RWPE1 (cell line): ENCODE measurements at places on chromosomes 12 and 14.

DNA sequence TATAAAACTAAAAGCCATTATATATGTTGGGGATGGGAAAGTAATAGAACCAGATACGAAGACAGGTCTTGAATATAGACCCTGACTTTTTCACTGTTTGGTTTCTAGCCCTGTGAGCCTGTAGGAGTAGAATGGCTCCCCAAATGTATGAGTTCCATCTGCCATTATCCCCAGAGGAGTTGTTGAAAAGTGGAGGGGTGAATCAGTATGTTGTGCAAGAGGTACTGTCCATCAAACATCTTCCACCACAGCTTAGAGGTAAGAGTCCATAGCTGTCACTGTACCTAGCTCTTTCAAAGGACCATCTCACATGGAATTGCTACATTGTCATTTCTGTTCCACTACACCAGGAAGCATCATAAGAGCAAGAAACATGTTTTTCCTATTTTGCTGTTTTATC, 1.1 kb downstream of the NCAPD2 start:
- peak; percentile 26 for DNase-seq

DNA sequence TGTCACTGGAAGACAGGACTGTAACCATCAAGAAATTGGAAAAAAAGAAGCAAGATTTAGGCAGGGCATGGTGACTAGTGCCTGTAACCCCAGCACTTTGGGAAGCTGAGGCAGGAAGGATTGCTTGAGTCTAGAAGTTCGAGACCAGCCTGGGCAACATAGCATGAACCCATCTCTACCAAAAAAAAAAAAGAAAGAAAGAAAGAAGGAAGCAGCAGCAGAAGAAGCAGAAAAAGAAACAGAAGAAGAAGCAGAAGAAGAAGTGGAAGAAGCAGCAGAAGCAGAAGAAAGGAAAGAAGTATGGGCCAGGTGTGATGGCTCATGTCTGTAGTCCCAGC, 30.5 kb upstream of the LGALS3 start:
- no peak for DNase-seq

DNA sequence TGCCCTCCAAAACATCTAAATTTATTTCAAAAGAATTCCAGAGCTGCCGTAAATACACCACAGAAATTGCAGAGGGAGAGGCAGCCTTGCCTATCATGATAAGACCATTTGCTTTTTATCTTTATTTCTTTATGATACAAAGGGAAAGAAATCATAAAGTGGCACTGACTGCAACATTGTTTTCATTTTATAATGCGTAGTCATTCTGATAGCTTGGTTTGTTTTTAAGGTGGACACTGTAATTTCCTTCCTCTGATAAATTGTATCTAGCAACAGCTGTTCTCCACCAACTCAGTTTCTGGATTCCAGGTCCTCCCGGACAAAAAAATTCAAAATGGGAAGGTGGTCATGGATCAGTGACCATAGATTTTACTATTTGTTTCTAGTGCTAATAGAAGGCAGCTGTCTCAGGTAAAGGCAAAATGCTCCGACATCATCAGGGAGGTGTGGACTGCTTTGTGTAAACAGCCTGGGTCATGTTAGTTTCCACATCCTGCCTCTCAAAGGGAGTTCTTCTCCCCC, 623 bp upstream of the TSPAN8 start:
- no peak for DNase-seq

DNA sequence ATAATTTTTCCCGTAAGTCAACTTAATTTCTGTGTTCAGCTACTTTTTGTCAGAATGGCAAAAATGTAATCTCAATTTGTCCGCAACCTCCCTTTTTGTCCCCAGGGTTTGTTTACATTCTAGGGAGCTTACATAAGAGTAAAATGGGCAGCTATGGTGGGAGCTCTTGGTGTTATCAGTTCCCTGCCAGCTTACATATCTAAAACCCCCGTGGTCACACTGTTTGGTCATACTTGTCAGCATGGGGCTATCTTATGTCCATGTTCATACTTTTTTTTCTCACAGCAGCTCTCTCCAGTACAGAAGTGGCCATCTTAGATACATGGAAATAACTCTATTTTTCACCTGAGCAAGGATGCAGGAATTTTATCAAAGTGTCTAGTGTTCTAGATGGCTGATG, 16.7 kb downstream of the SLCO1C1 start:
- DNase-seq = no peak

- no peak for DNase-seq
Measured at GRCh38 chr12:49632401-49632800, 9.0 kb downstream of the PRPF40B start.
